PC-3 (cell line): ENCODE measurements at places on chromosomes 6 and 20.

DNA sequence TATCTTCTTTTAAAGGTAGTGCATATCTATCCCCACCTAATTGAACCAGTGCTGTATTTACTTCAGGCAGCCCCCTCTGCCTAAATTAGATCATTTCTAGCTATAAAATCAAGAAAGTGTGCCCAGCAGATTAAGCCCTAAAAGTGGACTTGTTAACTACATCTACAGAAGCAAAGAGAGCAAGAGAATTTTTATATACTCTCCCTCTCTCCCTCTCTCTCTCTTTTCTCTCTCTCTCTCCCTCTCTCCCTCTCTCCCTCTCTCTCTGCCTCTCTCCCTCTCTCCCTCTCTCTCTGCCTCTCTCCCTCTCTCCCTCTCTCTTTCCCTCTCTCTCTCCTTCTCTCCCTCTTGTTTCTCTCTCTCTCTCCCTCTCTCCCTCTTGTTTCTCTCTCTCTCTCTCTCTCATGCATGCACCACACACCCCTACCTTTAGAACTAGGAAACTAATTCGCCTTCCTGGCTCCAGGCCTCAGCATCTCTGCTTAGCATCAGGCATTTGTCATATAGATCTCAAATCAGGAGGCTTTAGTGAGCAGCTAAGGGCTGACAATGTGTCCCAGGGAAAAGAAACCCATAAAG, 71.4 kb downstream of the FOXA2 start:
- no peak for DNase-seq

GRCh38 chr6:118677193-118677592, 25.8 kb upstream of the CEP85L start:
- DNase-seq = no peak

DNA sequence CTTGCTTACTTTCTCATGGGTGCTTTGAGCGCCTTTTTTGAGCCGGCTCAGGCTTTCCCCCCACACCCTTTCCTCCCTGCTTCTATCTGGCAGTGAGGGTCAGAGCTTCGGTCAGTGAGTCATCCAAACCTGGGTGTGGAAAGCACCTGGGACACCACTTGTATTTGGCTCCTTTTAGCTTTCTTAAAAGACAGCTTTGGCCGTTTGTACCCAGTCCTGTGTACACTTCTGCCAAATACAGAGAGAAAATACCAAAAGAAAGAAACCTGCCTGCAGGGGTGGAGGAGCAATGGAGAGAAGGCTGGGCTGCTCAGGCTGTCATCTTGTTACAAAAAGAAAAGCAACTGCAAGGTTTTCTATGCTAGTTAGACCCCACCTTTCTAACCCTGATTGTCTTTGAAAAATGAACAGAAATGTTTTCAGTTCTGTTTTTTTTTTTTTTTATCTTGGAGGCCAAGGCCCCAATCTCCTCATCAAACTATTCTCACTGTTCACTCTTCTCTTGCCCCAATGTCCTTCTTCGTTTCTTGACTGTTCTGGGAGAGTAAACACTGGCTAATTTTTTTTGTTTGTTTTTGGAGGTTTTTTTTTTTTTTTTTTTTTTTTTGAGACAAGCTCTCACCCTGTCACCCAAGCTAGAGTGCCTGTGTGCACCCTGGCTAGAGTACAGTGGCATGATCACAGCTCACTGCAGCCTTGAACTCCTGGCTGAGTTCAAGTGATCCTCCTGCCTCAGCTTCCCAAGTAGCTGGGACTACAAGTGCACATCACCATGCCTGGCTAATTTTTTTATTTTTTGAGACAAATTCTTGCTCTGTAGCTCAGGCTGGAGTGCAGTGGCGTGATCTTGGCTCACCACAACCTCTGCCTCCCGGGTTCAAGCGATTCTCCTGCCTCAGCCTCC, 76.4 kb downstream of the SSR1 start:
- DNase-seq = peak; percentile 87

DNA sequence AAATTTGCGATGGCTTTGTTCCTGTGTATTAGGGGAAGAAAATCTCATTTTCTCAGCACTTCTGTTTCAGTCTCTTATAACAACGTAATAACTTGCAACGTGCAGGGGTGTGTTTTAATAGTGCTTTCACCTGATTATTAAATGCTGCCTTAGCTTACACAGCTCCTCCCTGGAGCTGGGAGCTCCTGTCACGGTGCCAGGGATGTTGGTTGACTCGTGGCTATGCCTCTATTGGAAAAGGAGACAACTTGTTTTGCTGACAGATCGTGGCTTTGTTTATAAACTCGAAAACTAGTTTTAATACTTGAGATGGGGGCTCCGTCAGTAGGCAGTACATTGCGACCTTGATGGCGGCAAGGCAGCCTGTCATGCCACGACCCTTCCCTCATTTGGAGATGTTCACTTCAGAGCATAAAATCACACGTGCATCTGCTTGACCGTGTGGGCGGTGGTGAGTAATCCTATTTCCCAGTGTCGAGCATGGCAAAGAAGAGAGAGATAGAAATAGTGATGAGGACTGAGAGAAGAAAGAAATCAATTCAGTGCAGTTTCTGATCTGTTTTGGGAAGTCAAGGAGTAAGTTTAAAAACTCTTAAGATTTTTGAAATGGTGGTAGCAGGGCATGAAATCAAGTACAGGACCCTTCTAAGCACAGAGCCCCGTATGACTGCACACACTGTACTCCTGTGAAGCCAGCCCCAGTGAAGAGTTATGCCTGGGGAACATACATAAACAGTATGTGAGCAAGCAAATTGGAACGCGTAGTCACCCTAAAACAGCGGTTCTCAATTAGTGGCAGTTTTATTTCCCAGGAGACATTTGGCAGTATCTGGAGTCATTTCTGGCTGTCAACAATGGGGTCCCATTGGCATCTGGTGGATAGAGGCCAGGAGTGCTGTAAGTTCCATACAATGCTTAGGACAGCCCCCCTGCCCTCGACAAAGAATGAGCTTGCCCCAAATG, 147.2 kb downstream of the DOK5 start:
- DNase-seq = no peak

GRCh38 chr6:170293341-170294231, 2.7 kb upstream of the DLL1 start:
- no peak for DNase-seq

GRCh38 chr6:22328474-22328873, 31.6 kb upstream of the PRL start:
- DNase-seq = no peak

DNA sequence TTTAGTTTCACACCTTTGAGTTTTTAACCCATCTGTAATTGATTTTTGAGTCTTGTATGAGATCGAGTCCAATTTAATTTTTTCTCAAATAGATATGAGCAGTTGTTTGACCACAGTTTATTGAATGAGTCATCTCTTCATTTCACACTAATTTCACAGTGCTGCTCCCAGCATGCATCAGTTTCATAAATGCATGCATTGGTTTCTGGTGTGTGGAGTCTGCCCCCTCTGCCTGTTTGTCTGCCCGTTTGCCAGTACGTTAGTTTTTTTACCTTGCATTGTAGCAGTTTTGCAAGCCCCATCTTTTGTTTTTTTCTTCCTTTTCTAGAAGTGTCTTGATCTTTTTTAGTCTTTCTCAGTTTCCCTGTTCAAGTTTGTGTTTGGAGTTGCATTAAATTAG, 11.9 kb downstream of the SLX4IP start:
- DNase-seq = peak; percentile 86

DNA sequence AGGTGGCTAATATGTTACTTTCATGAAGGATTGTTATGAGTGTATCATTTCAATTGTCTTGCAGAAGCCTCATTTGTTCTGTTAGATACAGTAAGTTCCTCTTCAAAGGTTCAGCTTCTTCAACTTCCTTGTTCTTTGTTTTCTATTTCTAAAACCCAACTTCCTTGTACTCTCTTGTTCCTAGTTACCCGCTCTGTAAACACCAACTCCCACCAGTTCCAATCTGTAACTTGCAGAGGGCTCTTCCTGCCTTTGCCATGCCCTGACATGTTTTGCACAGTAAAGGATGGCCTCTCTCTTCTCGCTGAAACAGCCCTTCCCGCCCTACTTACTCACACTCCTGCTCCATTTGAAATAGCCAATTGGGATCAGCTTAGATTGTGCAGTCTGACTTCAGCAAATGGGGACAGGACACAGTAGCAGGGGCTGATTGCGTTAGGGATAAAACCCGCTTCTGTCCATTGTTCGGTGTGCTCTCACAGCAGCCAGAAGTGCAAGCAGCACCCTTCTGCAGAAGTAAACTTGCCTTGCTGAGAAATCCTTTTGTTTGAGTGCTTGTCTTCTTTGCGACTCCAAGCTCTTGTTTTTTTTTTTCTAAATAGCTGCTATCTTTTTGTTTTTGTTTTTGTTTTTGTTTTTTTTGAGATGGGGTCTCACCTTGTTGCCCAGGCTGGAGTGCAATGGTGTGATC, 45.9 kb upstream of the POU5F1 start:
- DNase-seq = no peak

GRCh38 chr6:39389484-39389767, 66.9 kb upstream of the KCNK16 start:
- DNase-seq = no peak

- DNase-seq = no peak
Measured at GRCh38 chr20:24968278-24968800, 19.3 kb downstream of the CST7 start.

DNA sequence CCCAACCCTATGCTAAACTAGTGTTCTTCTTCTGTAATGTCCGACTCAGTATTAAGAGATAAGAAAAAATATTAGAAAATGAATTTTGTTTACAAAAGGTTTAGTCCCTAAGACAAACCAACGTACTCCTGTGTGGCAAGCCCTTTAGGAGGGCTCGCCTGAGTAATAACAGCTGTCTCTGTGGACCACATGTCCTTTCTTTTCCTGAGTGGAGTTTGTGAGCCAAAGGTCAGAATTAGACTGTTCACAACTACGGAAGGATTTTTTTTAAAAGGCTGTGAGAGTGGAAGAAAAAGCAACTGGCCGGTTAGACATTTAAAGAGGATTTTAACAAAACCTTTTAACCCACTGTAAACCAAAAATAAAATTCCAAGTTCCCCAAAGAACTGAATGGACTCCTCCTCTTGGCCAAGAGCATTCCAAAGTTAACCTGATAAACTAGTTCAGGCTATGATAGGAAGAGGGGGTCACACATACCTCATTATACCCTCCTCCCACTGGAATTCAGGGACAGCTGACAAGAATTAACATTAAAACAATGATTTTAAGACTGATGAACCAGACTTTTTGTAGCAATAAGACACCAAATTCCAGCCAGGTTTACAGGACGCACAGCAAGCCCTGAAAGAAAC, 43.5 kb downstream of the FAM184A start:
- DNase-seq = no peak

GRCh38 chr6:80133020-80133419, 26.5 kb downstream of the BCKDHB start:
- DNase-seq = peak; percentile 41

GRCh38 chr6:85096976-85097375, 332.6 kb upstream of the TBX18 start:
- no peak for DNase-seq

DNA sequence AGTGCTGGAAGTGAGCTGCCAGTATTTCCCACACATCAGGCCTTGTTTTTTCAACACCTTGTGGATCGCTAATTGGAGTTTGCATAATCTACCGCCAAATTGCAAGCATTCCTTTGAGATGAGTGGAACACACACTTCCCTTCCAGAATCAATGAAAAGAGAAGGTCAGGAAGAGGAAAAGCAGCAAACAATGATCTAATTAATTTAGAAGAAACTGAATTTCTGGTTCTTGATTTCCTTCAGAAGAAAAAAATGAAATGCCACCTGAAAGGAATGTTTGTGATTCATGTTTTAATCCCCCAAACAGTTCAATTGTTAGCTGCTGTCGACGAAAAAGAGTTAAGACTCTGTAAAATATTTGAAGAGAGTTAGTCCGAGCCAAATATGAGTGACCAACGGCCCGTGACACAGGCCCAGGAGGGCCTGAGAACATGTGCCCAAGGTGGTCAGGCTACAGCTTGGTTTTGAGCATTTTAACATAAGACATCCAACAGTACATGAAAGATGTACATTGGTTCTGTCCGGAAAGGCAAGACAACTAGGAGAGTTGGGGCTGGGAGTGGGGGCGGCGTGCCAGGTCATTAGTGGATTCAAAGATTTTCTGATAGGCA, 182.3 kb downstream of the MTFR2 start:
- DNase-seq = no peak

GRCh38 chr6:15081447-15081846, 164.4 kb upstream of the JARID2 start:
- no peak for DNase-seq

DNA sequence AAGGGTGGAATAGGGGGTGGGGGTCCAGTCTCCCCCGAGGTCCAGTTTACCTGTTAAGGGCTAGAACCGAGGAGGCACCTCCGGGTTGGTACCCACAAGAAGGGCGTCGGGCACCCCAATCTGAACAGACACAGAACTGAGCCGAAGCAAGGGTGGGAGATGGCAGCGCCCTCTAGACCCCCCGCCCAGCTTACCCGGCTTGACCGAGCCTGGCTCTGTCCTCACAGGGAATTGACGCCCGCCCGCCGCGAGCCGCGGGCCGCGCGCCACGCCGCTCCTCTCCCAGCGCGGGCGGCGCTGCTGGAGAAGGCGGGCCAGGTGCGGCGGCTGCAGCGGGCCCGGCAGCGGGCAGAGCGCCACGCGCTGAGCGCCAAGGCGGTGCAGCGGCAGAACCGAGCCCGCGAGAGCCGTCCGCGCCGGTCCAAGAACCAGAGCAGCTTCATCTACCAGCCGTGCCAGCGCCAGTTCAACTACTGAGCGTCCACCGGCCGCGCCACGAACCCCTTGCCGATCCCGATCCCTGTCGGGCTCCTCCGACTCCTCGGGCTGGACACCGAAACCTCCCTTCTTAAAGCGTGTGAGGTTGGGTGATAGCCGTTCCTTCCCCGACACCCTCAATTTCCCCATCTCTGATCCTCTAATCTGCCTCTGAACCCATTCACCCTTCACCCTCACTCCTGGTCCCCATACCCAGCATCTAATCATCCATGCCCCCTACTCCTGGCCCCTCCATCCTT, 5.9 kb downstream of the TP53INP2 start:
- peak; percentile 72 for DNase-seq

DNA sequence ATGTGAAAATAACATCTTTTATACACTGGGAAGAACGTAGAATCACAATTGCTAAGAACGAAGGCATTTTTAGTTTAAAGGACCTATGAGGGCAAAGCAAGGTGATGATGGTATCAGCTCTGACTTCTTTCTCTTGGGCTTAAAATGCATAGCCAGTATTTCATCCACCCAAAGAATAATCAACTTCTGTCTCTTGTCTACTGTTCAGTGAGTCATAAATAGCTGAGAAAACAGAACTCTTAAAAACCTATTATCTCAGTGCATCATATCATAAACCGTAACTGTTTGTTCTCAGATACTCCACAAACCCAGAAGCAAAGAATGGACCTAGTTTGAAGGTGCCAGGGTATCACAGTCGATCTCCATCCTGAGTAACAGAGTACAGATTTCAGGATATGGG, 5.2 kb downstream of the PHF10 start:
- no peak for DNase-seq

- no peak for DNase-seq
Measured at GRCh38 chr20:24870881-24871280, 78.2 kb upstream of the CST7 start.
